Stimulated activated CD8-positive, alpha-beta memory T cell treated with anti-CD3 and anti-CD28 coated beads, Interleukin-15, amount 100 ng/mL, for 1 hour (primary cell): ENCODE measurements at places on chromosomes 12 and 14.

DNA sequence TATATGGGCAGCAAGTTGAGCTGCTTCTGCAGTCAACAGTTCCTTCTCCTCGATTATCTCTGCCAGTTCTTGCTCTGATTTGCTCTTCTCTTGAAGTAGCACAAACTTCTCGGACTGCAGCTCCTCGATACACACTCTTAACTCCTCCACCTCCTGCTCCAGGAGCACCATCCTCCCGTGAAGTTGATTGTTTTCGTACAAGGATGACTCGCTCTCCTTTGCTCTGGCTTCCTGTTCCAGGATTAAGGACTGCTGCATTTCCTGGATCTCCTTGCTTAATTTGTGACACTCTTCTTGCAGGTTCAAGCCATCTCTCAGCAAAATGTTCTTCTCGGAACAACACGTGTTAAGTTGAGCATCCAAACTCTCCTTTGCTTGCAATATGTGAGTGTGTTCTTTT is 56.2 kb upstream of the VPS33A start:
- no peak for DNase-seq

- DNase-seq, result no peak
Measured at GRCh38 chr14:32761381-32761968, 177.2 kb upstream of the NPAS3 start.

GRCh38 chr14:67883717-67884116 is 64.1 kb downstream of the RAD51B start:
- DNase-seq, result no peak

DNA sequence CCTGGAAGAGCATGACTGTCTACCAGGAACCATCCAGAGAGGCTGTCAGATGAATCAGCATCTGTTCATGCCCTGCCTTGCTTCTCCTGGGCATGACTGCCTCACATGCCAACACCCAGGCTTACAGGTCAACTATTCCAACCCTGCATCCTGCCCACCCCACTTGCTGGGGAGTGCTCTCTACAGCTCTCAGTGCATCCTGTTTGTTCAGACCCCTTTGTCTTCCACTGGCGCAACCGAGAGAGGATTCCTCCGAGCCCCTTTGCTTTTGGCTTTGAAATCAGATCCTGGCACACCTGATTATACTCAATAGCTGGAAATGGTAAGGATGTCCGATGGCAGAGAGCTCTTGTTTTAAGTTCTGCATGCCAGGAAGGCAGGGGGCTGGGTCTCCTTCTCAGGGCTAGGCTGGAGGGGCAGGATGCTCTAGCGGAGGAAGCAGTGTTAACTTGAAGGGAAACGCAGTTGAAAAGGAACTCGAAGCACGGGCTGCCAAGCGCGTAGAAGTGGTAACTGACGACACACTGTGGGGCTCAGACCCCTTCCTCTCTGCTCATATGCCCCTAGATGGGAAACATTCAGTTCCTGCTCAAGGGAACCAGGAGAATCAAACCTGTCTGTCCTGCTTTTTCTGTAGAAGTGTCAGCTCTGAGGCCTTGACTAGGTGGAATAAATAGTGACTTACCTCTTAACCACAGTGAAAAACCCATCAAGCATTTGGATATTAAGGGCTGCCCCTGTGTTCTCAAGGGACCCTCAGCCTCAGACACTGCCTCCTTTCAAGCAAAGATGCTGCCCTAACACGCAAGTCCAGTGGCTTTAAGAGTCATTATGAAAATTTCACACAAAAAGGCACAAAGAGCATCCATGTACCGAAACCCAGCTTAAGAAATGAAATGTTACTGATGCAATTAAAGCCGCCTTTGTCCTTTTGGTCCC is 297.5 kb downstream of the ZFP36L1 start:
- DNase-seq, result no peak

- no peak for DNase-seq
Measured at GRCh38 chr12:20439626-20440025, 71.3 kb downstream of the PDE3A start.

DNA sequence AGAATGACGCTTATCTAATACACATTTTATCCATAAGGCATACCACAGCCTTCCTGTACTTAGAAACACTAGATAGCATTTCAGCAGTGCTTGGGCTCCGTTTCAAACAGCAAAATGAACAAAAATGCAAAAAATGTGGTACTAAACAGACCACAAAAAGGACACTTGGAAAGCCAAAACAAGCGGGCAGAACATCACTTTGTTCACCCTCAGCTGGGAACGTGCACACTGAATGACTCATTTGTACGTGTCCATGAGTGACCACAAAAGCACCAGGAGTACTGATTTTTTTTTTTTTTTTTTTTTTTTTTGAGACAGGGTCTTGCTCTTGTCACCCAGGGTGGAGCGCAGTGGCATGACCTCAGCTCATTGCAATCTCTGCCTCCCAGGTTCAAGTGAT is 8.9 kb upstream of the FOXN3 start:
- no peak for DNase-seq

GRCh38 chr12:56670836-56671235 is 17.2 kb downstream of the PTGES3 start:
- DNase-seq, result no peak

DNA sequence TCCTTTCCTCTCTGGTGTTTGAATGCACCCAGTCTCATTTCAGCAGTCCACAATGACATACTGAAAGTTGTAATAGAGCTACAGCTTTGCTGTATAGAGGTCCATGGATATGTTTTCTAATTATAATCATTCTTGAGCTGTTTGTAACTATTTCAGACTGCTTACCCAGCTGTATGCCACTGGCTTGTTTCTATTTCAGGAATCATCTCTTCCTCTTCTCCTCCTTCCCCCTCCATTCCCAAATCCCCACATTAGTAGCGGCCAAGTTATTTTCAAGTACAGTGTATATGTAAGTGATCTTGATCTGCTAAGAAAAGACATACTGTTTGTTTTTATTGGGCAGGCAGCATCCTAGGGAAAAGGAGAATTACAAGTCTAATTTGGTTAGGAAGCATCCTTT is 775.0 kb downstream of the DIO2 start:
- no peak for DNase-seq

GRCh38 chr12:34341362-34341733 is 319.1 kb downstream of the ALG10 start:
- DNase-seq, result no peak

DNA sequence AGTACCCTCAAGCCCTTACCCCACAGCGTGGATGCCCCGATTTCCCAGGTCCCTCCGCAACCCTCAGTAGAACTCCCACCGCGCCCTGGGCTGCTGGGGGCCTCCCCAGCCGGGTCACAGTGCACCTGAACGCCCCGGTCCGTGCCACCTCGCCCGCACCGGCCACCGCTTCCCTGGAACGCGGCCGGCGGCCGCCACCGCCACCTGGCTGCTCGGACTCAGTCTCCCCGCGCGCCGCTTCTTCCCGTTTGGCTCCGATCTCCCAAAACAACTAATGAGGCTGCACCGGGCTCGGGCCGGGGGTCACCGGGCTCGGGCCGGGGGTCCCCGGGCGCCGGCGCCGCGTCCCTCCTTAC is 1.0 kb downstream of the ITPK1 start:
- DNase-seq, result no peak

DNA sequence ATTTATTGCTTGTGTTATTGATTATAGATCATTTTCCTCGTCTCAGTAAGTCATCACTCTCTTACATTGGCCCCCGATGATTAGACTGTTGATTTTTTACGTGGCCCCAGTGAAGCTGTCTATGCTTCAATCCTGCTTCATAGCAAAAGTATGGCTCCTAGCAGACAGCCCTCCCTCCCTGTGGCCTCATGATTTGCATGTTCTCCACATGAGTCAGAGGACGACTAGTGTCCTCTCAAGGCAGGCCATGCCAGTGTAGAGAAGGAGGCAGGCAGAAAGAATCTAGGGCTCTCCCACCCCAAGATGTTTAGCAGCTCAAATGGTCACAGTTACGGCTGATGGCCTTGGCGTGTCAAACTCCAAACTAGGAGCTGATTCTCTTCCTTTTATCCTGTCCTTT is 59.6 kb downstream of the FIGNL2 start:
- no peak for DNase-seq

DNA sequence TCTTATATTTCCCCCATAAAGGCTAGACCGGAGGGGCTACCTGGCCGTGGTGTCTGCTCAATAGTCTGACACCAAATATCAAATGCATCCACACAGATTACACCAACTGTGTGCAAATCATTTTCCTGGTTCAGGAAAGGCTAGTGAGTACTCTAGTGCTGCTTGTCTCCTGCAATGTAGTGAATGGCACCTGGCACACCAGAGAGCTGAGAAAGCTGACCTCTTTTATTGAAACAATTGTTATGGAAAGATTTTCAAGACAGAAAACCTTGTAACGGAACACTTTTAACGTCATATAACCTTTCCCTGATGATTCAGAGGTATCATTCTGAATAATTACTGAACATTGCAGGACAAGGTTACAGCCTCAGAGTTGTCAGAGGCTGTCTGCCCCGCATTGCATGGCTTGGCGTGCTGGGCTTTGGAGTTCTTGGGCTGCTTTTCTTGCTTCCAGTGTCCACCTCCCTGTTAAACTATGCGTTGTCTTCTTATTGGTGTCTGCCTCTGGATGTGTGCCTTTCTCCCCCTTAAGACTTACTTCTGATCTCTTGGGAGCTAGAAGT is 40.7 kb upstream of the HDAC7 start:
- no peak for DNase-seq

GRCh38 chr12:111904446-111904975 is 62.5 kb downstream of the MAPKAPK5 start:
- DNase-seq, result no peak

GRCh38 chr14:39469094-39469710 is 37.0 kb upstream of the FBXO33 start:
- DNase-seq, result peak; percentile 6

GRCh38 chr12:101002696-101003419 is 207.2 kb downstream of the SLC5A8 start:
- no peak for DNase-seq

DNA sequence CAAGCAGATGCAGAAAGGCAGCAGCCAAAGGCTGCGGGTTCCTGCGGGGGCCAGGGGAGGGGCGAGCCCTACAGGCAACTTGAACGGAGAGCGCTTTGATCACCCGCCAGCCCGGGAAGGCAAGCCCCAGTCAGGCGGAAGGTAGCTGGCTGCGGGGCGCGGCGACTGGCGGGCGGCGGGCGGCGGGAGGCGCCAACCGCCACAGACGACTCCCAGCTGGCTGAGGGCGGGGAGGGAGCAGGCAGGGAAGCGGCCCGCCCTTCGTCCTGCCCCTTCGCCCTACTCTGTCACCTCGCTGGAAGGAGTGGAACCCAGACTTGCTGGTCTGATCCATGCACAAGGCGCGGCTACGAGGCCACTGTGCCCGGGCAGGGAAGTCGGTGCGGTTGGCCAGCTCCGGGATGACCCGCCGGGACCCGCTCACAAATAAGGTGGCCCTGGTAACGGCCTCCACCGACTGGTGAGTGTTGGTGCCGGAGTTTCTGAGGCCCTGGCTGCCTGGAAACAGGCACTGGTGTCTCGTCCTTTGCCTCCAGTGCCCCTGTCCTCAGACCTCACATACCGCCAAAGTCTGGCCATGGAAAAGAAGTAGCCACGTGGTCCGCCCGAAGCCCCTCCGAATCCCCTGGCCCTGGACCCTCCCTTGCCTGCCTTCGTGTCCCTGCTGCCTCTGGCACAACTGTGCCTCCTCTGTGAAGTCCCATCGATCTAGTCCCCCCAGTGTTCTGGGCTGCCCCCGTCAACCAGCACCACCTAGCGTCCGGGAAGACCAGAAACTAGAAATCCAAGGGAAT is 15.4 kb upstream of the CARMIL3 start:
- no peak for DNase-seq

- no peak for DNase-seq
Measured at GRCh38 chr12:88432531-88433490, 147.5 kb downstream of the KITLG start.

- DNase-seq, result no peak
Measured at GRCh38 chr12:62552906-62553556, 86.4 kb downstream of the MON2 start.

DNA sequence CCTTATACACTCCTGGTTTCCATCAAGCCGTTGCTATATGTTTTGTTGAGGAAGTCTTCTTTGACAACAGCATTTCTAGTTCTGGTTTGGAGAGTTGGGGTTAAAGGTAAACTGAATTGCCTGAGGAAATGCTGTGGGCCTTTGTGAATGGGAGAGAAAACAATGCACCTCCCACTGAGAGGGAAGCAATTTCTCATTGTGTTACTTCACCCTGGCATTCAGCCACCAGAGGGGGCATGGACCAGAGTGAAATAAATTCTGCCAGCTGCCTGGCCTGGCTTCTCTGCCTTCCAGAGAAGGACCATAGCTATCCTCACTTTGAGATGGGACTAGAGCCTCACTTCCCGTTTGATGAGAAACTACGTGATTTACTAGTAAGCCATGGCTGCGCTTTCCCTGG is 475.3 kb downstream of the EGLN3 start:
- no peak for DNase-seq

DNA sequence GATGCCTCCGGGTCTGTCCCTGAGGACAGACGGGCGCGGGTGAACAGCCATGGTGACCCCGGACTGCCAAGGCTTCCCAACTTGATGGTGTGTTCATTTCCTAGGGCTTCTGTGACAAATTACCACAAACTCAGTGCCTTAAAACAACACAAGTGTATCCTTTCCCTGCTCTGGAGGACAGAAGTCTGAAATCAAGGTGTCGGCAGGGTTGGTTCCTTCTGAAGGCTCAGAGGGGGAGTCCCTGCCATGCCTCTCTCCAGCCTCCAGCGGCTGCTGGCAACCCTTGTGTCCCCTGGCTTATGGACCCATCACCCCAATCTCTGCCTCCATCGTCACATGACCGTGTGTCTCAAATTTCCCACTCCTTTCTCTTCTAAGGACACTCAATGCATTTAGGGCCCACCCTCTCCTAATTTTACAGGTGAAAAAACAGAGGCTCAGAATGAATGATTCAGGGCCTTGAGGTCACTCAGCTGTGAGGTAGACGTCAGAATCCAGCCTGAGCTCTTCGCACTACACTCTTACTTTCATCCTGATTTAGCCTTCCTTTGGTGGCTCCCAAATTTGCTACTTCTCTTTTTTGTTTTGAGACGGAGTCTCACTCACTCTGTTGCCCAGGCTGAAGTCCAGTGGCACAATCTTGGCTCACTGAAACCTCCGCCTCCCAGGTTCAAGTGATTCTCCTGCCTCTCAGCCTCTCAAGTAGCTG is 45.4 kb downstream of the VCPKMT start:
- DNase-seq, result no peak

GRCh38 chr12:113899561-113900471 is 66.3 kb downstream of the RBM19 start:
- DNase-seq, result no peak

DNA sequence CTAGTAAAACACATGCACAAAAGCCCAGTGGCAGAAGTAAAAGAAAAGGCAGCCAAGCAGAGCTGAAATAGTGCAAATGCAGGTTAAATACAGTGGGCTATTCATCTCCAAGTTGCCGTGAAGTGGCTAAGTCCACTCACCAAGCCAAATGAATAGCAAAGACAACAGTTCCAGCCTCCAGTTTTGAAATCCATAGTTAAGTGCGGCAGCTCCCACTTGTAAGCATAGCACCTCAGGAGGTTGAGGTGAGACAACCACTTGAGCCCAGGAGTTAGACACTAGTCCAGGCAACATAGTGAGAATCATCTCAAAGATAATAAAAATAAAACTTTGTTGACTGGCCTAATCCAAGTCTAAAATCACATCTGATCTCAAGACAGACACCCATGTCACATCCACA is 9.8 kb upstream of the PHLDA1 start:
- no peak for DNase-seq
